Hematopoietic multipotent progenitor cell (in vitro differentiated cells): ENCODE measurements at places on chromosomes 7 and 10. TPM values are rescaled to one million over a fixed set of nuclear protein-coding genes. Genes with fewer than 3 reads are reported as not detected.

Gene SEC23IP
- total RNA-seq, result 22.4 TPM

Gene UCMA
- total RNA-seq, result not detected

Gene LEP
- total RNA-seq, result under 0.01 TPM

Gene ASAH2B
- total RNA-seq, result 0.54 TPM

Gene PTPRZ1
- not detected for total RNA-seq

Gene TFEC
- total RNA-seq, result 26.4 TPM

Gene PDE6C
- not detected for total RNA-seq

Gene TRIM50
- not detected for total RNA-seq

Gene CYP3A4
- not detected for total RNA-seq

Gene VOPP1
- 29.4 TPM for total RNA-seq

Gene ANKRD2
- not detected for total RNA-seq
